ENCODE measurements at places on chromosomes 7 and 10.

- no peak for DNase-seq
These were observed 57.2 kb downstream of the CALML3 start for GRCh38 chr10:5581670-5582566.

GRCh38 chr7:151179946-151180345 is 7.1 kb downstream of the ASB10 start:
- DNase-seq = no peak

- DNase-seq = no peak
These were observed 98.5 kb upstream of the CDK13 start for GRCh38 chr7:39851466-39852045.

GRCh38 chr7:104801022-104801421 is 213.0 kb upstream of the KMT2E start:
- no peak for DNase-seq

GRCh38 chr7:2952316-2952715 is 91.4 kb downstream of the CARD11 start:
- DNase-seq = no peak

DNA sequence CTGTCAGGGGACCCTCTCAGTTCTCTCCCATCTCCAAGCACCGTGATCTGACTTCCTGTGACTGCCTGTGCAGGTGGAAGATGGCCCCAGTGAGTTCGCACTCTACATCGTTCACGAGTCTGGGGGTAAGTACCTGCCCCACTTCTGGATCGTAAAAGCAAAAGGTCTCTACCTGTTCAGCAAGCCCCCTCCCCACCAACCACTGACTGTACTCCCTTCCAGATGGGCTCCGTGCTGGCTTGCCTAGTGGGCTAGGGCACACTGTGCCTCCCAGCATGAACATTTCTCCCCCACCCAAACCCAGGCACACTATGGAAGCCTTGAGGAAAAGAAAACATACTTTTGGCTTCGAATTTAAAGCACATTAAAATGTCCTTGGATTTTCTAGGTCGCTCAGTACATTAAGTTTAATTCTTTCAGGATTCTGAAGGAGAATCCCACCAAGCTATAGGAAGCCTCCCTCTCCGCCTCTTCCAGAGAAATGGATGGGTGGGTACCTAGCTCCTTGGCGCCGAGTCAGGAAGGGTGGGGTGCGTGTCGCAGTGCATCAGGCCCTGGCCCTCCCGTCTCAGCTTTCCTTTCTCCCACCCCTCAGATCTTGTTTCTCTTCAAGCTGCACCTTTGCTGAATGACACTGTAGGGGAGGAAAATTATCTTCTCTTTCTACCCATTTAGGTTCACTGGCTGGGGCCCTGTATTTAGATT is 11.0 kb upstream of the ZNF22 start:
- peak; percentile 34 for DNase-seq

DNA sequence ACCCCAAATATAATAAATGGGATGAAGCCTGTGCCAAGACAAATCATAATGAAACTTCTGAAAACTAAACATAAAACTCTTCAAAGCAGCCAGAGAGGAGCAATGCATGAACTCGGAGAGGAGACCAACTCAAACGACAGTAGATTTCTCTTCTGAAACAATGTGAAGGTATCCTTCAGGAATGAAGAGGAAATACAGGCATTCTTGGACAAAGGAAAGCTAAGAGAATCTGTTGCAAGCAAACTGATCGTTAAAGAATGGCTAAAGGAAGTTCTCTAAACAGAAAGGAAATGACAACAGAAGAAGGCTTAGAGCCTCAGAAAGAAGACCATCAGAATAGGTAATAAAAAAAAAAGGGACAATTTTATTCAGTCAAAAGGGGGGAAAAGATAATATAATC is 6.6 kb downstream of the GNA12 start:
- no peak for DNase-seq

Measured in right forelimb (tissue), 1 donor.